EL (cell line): ENCODE measurements at places on chromosomes 4 and X.

DNA sequence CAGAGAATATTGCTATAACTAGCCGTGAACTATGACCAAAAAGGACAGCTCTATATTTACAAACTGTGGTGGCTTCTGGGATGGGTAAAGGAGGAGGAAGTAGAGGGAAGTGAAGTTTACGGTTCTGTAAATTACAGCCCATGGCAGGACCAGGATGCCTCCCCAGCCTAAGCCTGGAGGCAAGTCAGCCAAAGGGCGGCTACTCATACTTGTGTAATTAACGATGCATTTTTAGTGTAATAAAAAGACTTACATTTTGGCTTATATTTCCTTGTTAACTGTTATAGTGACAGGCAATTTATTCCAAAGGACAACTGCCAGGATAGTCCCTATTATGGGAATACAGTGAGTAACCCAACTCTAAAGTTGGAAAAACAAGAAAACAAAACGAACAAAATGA is 139.9 kb upstream of the OTUD4 start:
- DNase-seq, result no peak

GRCh38 chr4:149794352-149794751 is 21.3 kb downstream of the IQCM start:
- DNase-seq, result no peak

GRCh38 chr4:73662709-73663546 is 42.7 kb upstream of the RASSF6 start:
- DNase-seq, result peak; percentile 63

- DNase-seq, result no peak
Measured at GRCh38 chr4:135197641-135198040, 996.1 kb upstream of the PABPC4L start.

DNA sequence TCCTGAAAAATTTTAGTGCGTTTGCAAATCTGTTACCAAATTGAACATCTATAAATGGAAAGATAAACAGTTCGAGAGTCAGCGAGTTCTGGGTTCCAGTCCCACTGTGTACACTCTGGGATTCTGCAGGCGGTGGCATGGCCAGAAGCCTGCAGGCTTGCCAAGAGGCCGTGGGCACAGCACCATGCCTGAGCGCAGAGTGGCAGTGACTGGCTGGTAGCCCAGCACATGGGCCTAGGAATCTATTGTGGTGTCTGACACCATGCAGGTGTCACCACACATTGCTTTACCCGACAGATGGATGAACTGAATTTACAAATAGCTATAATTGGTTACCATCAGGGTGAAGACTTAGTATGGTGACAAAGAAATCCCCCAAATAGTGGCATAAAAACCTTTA is 71.7 kb upstream of the TLR3 start:
- DNase-seq, result no peak

DNA sequence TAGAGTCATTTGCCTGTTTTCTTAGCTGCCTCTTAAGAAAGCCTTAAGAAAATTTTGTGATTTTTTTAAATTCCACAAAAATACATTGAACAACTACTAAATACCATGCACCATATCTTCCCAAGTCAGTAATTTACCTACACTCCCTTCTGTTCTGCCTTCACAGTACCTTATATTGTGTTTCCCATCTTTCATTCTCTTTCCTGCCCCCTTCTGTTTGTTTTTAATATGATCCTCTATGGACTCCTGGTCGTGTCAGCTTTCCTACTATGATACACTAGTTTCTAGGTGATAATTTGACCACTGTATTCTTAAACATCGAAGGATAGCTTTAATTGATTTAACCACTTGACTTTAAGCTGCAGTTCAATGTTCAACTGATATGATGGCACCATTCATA is 297.7 kb upstream of the HAND2 start:
- peak; percentile 0 for DNase-seq

DNA sequence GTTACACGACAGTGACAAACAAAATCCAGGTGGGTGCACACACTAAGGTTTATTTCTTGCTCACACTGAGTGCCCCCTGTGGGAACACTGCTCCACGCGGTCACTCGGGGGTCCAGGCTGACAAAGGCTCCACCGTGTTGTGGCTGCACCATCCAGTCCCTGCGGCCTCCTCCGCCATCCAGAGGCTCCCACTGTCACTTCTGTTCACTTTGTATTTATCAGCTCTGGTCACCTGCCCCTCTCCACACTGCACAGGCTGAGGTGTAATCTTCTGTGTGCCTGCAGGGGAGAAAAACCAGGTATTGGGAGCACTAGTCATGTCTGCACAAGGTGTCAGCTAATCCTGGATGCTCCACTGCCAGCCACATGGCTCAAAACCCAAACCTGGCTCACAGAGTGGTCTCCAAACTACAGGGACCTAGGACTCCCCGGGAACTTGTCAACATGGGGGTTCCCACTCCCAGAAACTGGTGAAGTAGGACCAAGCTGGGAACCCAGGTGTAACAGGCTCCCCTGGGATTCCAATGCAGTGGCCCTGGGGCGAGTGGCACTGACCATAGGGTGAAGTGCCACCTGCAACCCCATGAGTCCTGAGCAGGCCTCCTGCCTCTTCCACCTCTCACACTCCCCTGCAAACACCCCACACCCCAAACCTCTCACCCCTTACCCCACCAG is 25.5 kb downstream of the HMX1 start:
- DNase-seq, result no peak

DNA sequence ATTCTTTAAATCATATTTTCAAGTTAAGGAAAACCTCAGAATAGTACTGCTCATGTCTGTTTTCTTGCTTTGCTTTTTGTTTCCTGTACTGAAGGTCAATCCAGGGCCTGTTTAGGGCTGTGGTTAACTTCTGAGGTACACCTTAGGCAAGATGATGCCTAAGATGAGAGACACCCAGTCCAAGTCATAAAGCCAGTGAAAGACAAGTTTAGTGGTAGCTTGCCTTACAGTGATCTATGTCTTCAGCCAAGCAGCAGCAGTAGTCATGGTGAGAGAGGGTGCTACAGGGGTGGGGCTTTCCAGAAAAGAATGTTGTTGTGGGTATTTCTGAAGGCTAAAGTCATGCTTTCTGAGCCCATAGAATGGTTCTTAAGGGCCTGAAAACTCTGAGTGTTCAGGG is 173.7 kb downstream of the VSIG4 start:
- DNase-seq, result no peak
